COR-L47 (cell line): ENCODE measurements at places on chromosomes 12 and 14.

- no peak for DNase-seq
Measured at GRCh38 chr12:115297445-115297844, 613.5 kb upstream of the TBX3 start.

- no peak for DNase-seq
Measured at GRCh38 chr14:51116682-51117081, 21.8 kb upstream of the TRIM9 start.

DNA sequence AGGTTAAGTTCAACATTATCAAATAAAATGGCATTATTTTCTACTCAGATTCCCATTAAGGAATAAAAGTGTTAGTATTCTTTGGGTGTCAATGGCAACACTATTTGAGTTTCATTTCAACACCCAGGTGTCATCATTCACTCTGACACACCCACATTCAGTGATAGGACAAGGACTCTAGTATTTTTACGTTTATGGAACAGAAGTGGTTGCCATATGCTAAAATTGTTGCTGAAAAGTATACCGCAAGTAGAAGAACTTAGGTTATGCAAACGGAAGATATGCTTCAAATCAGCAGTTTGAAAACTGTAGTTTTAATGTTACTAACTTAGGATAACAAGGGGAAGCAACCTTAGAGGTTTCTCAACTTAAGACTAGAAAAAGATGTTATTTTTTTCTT lies 20.0 kb upstream of the SGPP1 start:
- DNase-seq = no peak

GRCh38 chr14:38199076-38199475 lies 8.6 kb upstream of the SSTR1 start:
- DNase-seq = no peak
